Right atrium auricular region (tissue), 2 donors: ENCODE measurements at places on chromosomes 4 and X. TPM values are rescaled to one million over a fixed set of nuclear protein-coding genes. Genes with fewer than 3 reads are reported as not detected.

SPANXB1 gene
- not detected for total RNA-seq

L1CAM gene
- 7.0 TPM for total RNA-seq

AASDH gene
- total RNA-seq: 5.4 TPM

RNF128 gene
- 0.55 TPM for total RNA-seq

CFAP99 gene
- not detected for total RNA-seq

SOX3 gene
- total RNA-seq: not detected

TDO2 gene
- not detected for total RNA-seq

NPFFR2 gene
- total RNA-seq: not detected

BBS12 gene
- 5.9 TPM for total RNA-seq

TEX13D gene
- not detected for total RNA-seq

ELK1 gene
- total RNA-seq: 28.9 TPM

ADAM29 gene
- total RNA-seq: not detected

SUPT20HL1 gene
- total RNA-seq: not detected

ASB12 gene
- total RNA-seq: not detected

POU4F2 gene
- not detected for total RNA-seq

IL21 gene
- total RNA-seq: not detected

LNX1 gene
- 8.9 TPM for total RNA-seq

NPY1R gene
- 4.4 TPM for total RNA-seq

OTUD6A gene
- total RNA-seq: not detected

SMIM10L2A gene
- total RNA-seq: 2.7 TPM

HELT gene
- total RNA-seq: not detected

RHOXF1 gene
- total RNA-seq: not detected

MAGEB10 gene
- not detected for total RNA-seq

SHROOM3 gene
- 30.6 TPM for total RNA-seq
